Heart left ventricle (tissue), 16 donors: ENCODE measurements at places on chromosomes 1 and 21.

DNA sequence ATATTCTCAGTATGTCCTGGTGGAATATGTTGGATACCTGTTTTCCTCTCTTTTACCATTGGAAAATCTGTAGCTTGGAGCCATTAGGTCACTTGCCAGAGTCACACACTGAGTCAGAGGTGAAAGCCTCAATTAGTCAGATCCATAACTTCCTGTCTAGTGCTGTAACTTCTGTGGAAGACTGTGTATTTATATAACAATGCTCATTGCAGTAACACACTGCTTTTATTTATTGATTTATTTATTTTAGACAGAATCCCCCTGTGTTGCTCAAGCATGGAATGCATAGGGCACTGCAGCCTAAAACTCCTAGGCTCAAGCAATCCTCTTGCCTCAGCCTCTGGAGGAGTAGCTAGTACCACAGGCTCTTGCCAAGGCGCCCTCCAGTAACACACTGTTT, 1.3 kb upstream of the DOCK7 start:
- no peak for DNase-seq

GRCh38 chr1:227401562-227402342, 83.5 kb upstream of the CDC42BPA start:
- DNase-seq: no peak

DNA sequence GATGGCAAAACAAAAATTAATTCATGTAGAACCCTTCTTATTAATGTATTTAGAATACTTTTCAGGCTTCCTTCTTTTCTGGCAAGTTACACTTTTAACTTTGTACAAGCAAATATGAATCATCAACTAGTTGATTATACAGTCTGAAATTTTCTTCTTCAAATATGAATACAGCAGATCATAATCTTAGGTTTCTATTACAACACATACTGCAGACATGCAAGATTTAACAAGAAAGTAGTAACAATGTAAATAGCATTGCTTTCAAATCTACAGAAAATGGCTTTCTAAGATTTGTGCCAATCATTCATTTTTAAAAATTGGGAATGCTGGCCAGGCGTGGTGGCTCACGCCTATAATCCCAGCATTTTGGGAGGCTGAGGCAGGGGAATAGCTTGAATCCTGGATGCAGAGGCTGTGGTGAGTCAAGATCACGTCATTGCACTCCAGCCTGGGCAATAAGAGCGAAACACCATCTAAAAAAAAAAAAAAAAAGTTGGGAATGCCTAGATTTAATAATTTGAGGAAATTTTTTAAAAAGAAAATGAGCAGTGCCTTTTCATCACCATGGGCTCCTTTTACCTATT, 68.4 kb upstream of the DPYD start:
- no peak for DNase-seq

DNA sequence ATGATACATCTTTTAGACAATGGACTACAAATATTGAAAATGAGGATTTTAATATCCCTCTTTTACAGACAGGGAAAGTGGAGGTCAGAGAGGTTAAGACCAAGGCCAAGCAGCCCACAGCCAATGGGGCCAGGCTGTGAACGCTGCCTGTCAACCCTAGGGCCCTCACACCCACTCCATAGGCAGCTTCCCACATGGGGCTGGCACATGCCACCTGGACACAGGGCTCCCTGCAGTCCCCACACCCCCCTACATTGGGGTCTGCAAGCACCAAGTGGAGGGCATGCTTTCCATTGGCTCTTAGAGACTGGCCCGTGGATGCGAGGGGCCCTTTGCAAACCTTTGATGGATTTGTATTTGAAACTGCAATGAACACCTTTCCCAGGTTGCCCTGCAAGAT, 348.5 kb upstream of the VAMP3 start:
- DNase-seq: no peak

GRCh38 chr21:39444421-39445180, 977 bp downstream of the LCA5L start:
- no peak for DNase-seq

DNA sequence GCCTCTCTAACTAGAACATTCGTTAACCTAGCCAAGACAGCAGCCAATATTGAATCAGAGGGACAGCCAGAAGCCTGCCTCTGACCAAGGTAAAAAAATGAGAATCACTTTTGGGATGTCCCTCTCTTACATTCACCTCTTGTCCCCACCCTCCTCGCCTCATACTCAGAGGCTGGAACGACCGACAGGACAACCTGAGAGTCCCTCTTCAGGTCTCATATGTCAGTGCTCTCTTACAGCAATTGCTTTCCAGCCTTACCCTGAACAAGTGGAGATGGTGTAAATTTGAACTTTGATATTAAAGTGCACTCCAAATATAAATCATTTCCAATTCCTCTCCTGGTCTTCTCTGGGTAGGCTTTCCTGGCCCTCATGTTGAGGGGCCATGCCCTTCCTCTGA, 327.5 kb downstream of the KCTD3 start:
- no peak for DNase-seq

DNA sequence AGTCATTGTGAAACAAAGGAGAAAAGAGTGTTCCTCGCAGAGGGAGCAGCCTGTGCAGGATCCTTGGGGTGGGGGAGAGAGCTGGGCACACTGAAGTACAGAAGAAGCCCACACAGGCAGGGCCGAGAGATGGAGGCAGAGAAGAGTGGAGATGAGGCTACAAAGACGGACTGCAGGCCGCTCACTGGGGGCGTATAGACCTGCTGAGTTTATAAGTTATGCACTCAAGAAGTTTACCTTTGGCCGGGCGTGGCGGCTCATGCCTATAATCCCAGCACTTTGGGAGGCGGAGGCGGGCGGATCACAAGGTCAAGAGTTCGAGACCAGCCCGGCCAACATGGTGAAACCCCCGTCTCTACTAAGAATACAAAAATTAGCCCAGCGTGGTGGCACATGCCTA, 7.6 kb upstream of the SLAMF9 start:
- no peak for DNase-seq

DNA sequence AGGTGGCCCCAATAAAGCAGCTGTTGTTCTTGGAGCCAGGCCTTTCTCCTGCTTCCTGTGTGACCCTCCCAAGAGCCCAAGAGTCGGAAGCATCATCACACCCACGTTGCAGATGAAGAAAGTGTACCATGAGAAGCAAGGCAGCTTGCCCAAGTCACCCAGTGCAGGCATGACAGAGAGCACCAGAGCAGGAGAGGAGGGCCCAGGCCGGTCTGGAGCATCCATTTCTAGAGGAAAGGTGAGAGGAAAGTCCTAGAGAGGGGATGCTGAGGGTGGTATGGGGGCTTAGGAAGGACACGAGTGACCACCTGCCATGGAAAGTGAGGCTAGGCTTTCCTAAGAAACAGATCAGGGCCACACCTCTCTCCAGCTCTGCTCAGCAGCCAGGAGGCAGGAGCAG, 47.0 kb downstream of the C1orf198 start:
- DNase-seq: no peak

DNA sequence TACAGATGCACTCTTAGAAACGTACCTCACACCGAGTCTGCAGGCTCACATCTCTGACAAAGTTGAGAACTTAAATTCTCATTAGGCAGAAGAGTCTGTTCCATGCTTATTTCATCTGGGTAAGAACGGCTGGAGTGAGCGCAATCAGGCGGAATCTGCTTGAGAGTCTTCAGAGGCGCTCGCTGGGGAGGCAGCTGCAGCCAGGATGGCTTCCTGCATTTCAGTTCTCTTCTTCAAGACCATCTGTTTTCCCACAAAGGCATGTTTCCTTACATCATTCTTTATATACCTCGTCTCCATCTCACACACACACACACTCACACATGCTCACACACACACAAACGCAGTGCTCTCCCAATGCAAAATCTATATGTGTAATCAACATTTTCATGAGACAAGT, 497.1 kb downstream of the AJAP1 start:
- no peak for DNase-seq

GRCh38 chr1:10834770-10835412, 38.4 kb upstream of the CASZ1 start:
- DNase-seq: no peak

GRCh38 chr1:110433803-110434202, 17.1 kb upstream of the PROK1 start:
- peak; percentile 72 for DNase-seq

DNA sequence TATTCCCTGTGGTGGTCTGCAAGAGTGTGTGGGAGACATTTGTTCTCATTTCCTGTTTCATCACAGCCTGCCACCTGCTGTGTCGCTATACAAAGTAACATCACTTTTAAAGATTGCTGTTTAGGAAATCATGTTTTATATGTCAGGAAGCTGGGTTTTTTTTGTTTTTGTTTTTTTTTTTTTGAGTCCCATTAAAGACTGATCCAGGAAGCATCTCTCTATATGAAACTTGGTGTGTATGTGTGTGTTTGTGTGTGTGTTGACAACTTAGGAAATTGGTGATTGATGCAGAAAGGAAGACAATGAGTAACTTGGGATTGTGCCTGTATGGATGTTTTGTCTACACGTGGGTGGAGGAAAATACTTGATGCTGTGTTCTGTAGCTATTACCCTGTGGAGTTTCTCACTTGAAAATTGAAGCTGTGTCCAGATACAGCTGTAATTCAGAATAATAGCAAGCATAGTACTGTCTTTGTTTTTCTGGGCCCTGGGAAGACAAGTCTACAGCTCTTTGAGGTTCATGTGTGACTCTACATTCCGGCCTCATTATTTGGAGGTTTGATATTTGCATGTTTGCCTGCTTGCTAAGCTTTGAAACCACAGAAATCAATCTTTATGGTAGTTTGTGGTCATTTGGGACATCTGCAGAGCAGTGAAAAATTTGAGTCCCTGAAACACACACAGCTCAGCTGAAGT, 47.9 kb downstream of the LAMC1 start:
- no peak for DNase-seq

- DNase-seq: no peak
Measured at GRCh38 chr21:35254765-35255138, 205.7 kb upstream of the RUNX1 start.

GRCh38 chr1:149962039-149962647, 25.5 kb upstream of the MTMR11 start:
- DNase-seq: peak; percentile 34

DNA sequence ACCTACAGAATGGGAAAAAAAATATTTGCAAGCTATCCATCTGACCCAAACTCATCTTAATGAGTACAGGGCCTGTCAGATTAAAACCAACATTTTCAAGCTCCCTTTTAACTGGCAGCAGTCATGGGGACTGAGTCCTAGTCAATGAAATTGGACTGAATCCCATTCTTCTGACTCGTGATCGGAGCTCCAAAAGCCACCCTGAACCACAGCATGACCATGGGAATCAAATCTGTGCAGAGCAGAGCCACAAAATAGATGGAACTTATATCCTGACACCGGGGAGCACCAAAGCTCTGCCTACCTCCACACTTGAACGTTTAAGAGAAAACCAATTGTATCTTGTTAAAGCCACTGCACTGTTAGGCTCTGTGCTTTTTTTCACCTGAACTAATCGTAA, 5.0 kb upstream of the RWDD3 start:
- DNase-seq: no peak

DNA sequence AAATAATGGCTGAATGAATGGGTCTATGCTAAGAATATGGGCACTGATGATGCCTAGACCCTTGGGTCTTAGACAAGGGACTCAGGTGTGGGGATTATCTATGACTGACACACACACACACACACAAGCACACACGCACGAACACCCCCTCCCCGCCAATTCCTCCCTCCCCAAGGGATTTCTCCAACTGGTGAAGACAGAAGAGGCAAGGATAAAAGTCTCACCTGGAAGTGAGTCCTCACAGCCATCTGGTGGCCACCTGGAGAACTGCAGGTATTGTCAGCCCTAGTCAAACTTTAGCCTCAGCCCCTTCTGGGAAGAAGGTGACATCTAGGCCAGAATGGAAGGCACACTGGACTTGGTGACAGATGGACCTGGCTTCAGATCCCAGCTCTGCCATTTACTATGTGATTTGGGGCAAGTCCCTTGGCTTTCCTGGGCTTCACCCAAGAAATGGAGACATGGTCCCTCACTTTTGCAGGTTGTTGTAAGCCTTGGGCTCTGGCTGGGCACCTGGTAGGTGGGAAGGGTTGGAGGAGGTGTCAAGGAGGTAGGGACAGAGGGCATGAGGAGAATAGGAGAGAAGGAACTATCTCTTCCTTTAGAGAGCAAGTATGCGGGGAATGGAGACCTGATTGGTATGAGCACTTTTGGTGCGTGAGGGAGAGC, 4.0 kb upstream of the GPR3 start:
- DNase-seq: no peak

- no peak for DNase-seq
Measured at GRCh38 chr21:16928439-16928838, 584.4 kb upstream of the CXADR start.

GRCh38 chr1:156136970-156137483, 16.4 kb upstream of the SEMA4A start:
- no peak for DNase-seq

- no peak for DNase-seq
Measured at GRCh38 chr1:180081474-180081873, 73.2 kb upstream of the QSOX1 start.

DNA sequence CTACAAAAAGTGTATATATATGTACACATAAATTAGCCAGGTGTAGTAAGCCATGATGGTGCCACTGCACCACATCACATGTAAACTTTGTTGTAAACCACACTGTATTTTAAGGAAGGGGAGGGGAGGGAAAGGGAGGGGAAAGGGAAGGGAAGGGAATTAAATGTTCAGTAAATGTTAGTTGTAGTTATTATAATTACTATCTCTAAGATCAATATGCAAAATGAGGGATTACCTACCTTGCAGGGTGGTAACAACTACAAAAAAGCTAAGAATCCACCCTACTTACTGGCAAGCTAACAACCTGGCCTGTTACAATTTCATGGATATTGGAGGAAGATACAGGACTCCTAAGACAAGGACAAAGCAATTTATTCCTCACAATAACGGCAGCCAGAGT, 17.7 kb downstream of the FAF1 start:
- no peak for DNase-seq

DNA sequence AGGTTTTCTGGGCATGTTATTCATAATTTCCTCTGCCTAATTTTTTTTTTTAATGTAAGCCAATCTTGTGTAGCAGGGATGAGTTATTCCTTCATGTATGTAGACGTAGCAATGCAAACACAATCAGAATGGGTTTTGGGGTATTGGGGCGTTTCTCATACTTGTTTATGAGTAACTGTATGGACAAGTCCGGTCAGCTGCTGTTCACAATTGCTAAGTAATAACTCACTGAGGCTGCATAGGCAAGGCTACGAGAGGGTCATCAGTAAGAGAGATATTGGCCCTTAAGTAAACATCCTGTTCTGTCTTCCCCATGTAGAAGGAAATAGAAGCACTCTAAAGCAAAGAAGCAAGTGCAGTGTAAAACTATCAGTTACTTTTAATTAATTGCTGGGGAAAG, 9.5 kb upstream of the TARS2 start:
- no peak for DNase-seq

GRCh38 chr1:115655306-115655663, 13.5 kb downstream of the VANGL1 start:
- no peak for DNase-seq

- DNase-seq: no peak
Measured at GRCh38 chr1:92993581-92993980, 32.3 kb upstream of the DIPK1A start.

DNA sequence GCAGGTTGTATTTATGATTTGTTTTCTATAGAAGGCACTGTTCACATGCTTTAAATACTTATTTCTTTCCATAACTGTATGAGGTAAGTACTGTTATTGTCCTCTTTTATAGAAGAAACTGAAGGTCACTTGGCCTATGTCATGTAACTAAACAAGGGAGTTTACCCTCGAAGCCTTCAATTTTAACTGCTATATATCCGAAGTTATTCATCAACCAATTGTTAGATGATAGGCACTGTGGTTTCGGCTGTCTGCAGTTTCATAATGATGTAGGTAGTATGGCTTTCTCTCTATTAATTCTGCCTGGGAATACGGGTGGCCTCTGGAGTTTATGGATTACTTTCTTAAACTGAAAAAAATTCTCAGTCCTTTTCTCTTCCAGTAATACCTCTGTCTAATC, 413.3 kb upstream of the ADGRL2 start:
- no peak for DNase-seq

- DNase-seq: no peak
Measured at GRCh38 chr1:184685116-184685515, 69.5 kb downstream of the EDEM3 start.
